ENCODE measurements at places on chromosomes 3 and 15. TPM values are rescaled to one million over a fixed set of nuclear protein-coding genes. Genes with fewer than 3 reads are reported as not detected.

- DNase-seq, result no peak
Observed at GRCh38 chr15:40984964-40985363, 31.7 kb downstream of the CHAC1 start.

DNA sequence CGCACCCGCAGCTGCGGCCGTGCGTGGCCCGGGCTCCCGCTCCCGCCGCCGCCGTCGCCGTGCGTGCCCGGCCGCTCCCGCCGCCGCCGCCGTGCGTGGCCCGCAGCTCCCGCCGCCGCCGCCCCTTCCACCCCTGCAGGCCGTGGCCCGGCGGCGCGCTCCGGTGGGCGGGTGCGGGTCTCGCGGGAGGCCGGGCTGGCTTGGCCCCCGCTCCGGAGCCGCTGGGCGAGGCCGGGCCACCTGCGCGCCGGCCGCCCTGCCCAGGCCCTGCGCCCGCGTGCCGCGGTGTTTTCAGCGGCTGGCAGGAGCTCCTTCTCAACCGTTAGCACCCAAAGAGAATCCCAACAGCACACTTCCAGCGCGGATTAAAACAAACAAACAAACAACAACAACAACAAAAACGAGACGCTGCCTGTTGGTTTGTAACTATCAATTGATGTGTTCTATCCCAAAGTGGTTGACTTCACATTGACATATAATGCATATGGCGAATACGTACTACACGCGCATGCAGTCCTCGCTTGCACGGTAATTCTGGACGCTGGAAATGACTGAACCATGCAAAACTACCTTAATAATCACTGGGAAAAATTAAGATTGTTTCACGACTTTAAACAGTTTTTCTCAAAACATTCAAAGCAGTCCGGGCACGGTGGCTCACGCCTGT lies 113.7 kb upstream of the GOLGA8J start:
- DNase-seq, result no peak

GRCh38 chr3:1007866-1008265 lies 85.0 kb upstream of the CNTN6 start:
- DNase-seq, result no peak

The STT3B gene
- 127 TPM for total RNA-seq

The ADAMTS9 gene
- total RNA-seq, result 36.3 TPM

The PDZRN3 gene
- 20.0 TPM for total RNA-seq
